ENCODE measurements at places on chromosomes 11 and 22.

GRCh38 chr11:8776209-8776608 is 93.6 kb downstream of the RPL27A start:
- no peak for DNase-seq

DNA sequence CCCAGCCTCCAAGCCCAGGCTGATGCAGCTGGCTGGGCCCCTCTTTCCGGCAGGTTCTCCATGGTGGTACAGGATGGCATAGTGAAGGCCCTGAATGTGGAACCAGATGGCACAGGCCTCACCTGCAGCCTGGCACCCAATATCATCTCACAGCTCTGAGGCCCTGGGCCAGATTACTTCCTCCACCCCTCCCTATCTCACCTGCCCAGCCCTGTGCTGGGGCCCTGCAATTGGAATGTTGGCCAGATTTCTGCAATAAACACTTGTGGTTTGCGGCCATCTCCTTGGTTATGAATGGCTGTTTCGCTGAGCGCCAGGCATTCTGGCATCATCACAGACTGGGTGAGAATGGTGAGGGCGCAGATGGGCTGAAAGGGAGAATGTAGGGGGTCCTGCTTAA is 3.6 kb downstream of the PRDX5 start:
- no peak for DNase-seq

DNA sequence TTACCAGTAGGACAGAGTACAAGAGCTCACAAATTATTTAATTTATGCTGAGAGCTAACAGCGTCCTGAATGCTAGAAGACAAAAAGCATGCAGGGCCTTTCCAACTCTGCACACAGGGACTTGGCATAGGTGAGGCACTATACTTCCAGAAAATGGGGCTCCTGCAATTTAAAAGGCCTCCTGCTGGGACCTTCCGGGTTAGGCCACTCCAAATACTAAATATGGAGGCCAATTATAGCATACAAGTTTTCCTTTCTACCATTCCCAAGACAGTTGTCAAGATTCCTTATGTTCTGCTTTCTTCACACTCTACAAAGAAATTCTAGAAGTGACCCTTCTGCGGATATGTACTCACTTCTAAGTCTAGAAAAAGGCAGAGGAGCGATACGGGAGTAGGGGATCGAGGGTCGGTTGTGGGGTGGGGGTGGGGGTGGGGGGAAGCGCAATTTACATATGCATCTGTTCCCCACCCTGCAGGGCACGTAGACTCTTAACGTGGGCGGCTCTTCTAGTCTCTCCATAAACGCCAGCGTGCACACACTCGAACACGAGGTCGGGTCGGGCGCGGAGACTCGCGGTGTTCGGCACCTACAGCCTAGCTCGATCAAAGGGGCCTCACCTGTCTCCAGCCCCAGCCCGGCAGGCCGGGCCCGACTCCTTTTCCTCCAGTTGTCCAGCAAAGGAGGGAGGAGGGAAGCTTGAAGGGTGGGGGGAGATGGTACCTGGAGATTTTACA is 728 bp downstream of the DCUN1D5 start:
- DNase-seq = no peak

DNA sequence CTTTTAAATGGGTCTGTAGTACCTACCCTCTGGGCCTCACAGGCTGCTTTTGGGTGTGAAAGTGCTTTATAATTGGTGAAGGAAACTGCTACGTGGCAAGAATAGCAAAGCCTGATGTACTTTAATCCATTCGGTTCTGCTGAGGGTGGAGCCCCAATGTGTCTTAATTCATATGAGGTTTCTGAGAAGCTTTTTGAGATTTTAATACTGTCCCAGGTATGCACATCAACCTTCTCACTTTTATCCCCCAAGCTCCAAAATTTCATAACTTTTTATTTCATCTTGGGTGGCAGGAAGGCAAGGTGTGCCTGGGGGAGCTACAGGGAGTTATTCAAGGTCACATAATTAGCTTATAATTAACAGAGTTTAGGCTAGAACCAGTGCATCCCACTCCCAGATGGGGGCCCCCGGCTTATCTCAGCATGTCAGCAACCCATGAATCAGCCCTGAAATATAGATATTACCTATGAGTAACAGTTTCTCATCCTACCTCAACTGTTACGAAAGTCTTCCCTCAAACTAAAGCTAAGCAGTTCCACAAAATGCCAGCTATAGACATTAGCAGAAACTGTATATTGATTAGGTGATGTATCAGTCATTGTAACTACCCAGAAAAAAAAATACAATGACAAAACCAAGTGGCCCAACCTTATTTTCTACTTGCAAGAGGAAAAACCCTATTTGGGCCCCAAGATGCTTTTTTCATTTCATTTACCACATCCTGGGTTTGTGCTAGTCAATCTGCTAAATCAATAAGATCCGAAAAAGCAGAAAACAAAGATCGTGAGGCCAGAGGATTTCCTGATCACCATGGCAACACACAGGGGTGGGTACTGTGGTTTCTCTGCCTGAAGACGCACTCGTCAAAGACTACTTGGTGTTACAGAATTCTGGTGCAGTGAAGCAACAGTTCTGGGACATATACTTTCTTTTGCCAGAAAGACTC is 26.7 kb downstream of the CD44 start:
- no peak for DNase-seq

GRCh38 chr11:46248289-46249102 is 29.0 kb upstream of the CREB3L1 start:
- no peak for DNase-seq

DNA sequence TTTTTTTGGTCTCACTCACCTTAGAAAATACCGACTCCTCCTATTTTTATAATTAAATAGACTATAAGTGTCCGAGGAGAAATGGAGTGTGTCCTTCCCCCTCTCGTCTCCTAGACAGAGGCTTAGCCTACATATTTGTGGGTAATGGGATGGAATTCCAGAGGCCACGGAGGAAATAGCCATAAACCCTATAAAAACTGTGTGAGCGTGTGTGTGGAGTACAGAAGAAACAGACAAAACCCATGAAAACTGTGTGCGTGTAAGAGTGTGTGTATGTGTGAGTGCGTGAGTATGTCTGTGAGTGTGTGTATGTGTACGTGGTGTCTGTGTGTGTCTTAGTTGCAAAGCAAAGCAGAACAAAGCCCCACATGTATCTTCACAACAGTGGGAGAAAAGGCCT is 883.5 kb downstream of the OPCML start:
- DNase-seq = no peak

GRCh38 chr11:40178470-40178869 is 1281.0 kb downstream of the LRRC4C start:
- no peak for DNase-seq

GRCh38 chr11:88337987-88338668 is 592 bp upstream of the CTSC start:
- DNase-seq = no peak

GRCh38 chr11:78564490-78565467 is 9.9 kb downstream of the NARS2 start:
- no peak for DNase-seq

- DNase-seq = no peak
These were observed 84.4 kb upstream of the TRPC6 start for GRCh38 chr11:101668236-101668635.

DNA sequence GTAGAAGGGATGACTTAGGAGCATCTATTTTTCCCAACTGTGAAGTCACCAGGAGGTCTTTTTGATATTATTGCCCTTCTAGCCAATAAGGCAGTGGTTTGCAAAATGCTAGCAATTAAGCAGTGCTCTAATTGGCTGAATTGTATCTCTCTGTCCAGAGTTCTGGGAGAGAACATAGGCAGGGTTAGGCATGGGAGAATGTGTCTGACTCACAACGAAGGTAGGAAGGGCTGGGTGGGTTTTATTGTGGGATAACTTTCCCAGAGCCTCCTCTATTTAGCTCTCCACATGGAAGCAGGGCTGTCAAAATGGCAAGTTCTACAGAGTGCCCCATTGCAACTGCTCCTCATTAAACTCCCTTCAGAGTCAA is 415.9 kb upstream of the CADM1 start:
- DNase-seq = no peak

GRCh38 chr22:49966774-49967705 is 6.5 kb downstream of the PIM3 start:
- no peak for DNase-seq

- DNase-seq = no peak
These were observed 137.1 kb downstream of the CEP164 start for GRCh38 chr11:117464778-117465177.

DNA sequence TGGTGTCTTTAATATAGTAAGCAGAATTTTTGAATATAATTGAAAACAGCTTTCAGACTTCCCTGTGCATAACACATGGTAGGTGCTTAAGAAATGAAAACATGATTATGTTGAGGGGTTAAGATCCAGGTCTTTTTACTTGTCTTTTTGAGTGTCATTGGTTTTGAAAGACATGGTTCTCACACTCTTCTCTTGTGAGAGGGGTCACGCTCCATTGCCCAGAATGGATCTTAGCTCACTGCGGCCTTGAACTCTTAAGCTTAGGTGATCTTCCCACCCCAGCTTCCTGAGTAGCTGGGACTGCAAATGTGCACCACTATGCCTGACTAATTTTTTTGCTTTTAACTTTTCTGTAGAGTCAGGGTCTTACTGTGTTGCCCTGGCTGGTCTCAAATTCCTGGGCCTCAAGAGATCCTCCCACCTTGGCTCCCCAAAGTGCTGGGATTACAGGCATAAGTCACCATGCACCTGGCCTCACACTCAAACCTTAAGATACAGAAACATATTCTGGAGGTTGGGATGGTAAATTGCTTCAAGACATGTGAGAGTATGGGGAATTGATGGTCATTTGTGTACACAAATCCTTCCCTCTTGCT is 1.4 kb downstream of the SPCS2 start:
- DNase-seq = no peak

GRCh38 chr11:121321614-121322243 is 29.2 kb downstream of the SC5D start:
- DNase-seq = no peak

GRCh38 chr11:55719608-55720160 is 53.6 kb upstream of the OR5D13 start:
- no peak for DNase-seq

DNA sequence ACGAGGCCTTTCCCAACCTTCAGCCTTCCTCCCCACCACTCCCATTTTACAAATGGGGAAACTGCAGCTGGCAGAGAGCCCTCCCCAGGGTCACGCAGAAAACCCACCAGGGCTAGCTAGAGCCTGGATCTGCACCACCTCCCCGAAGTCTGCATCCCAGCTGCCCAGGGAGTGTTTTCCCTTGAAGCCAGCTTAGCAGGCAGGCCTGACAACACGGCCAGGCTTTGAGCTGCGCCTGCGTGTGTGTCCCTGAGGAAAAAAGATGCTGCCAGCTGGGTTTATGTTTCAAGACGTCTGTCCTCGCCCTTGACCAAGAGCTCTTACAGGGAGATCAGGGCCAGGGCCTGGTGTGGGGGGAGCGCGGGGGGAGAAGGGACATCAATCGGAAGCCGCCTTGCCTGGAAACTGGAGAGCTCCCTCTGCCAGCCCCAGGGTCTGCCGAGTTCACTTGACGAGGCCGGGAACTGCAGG is 20.3 kb downstream of the WNT11 start:
- no peak for DNase-seq

GRCh38 chr11:119518746-119519730 is 96.1 kb upstream of the THY1 start:
- DNase-seq = no peak

DNA sequence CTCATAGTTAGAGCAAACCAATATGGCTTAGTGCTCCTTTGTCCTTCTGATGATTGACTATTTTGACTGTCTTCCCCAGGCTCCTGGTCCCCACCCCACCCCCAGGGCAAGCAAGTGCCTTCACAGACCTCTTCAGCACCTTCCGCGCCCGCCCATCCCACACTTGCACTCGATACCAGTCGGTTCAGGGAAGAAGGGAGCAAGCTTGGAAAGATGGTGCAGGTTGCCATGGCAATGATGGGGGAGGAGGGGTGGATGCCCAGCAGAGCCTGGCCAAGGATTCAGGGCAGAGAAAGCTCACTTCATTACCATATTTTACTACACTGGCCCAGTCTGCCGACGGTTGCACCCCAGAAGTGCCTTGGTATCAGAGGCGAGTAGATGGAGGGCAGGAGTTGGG is 2.2 kb downstream of the TMEM132A start:
- no peak for DNase-seq

DNA sequence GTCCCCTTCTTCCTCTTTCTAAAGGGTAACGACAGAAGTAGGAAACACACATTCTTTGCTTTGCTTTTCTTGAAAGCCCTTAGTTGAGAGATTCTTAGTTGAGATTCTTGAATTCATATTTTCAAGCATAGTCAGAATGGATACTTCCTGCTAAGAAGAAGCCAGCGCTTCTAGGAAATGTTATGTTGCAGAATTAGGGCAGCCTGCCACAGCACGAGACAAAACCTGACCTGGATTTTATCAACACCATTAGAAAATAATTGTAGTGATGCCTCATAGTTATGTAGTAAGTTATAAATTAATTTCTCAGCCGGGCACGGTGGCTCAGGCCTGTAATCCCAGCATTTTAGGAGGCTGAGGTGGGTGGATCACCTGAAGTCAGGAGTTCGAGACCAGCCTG is 37.9 kb upstream of the NUP160 start:
- no peak for DNase-seq

GRCh38 chr11:373716-374551 is 4.6 kb downstream of the B4GALNT4 start:
- DNase-seq = no peak

- DNase-seq = no peak
These were observed 35.4 kb downstream of the PISD start for GRCh38 chr22:31626427-31627150.

- DNase-seq = no peak
These were observed 1.8 kb downstream of the TLCD5 start for GRCh38 chr11:120326845-120327281.

GRCh38 chr11:69171476-69172240 is 15.9 kb downstream of the SMIM38 start:
- DNase-seq = no peak

- no peak for DNase-seq
These were observed 199.3 kb downstream of the PGR start for GRCh38 chr11:100930185-100930778.

DNA sequence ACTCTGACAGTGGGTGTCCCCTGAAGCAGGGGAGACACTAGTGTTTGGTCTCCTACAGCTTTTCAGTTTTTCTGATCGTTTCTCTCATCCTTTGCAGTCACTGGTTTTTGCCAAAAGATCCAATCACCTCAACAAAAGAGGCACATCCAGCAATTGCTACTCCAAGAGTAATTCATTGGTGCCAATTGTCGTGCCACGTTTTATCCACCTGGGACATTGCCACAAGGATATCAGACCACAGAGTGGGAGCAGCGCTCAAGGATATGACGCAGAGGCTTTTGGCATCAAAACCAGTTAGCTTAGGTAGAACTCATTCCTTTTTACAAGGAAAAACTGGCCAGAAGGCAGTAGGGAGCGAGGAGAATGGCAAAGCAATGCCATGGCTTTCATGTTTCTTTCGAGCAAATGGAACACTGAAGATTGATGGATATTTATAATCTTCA is 40.9 kb upstream of the BLID start:
- DNase-seq = no peak
